ENCODE measurements at places on chromosomes 4 and X.

GRCh38 chrX:118614150-118614549 lies 113.3 kb upstream of the IL13RA1 start:
- no peak for DNase-seq

GRCh38 chrX:39654952-39655351 lies 442.8 kb downstream of the BCOR start:
- no peak for DNase-seq

DNA sequence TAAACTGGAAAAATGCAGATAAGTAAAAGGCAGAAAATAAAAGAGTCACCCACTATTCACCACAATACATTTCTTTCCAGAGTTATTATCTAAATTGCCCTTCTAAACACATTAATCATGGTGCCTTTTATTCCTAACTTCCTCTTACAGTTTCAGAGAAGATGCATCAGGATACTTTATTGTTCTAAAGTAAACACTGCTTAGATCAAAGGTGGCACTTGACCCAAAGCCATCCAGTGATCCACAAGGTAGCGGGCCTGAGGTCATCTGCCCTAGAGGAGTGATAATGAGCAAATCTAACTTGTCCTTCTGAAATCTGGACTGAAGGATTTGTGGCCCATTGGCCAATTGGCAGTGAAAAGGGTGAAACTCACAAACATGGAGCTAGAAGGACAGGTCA lies 12.0 kb upstream of the TMEM154 start:
- DNase-seq = no peak

GRCh38 chr4:117700111-117700892 lies 334.0 kb upstream of the NDST3 start:
- DNase-seq = no peak

GRCh38 chrX:627510-627981 lies 3.0 kb upstream of the SHOX start:
- no peak for DNase-seq

GRCh38 chr4:182238355-182238931 lies 4.8 kb upstream of the TENM3 start:
- DNase-seq = no peak

DNA sequence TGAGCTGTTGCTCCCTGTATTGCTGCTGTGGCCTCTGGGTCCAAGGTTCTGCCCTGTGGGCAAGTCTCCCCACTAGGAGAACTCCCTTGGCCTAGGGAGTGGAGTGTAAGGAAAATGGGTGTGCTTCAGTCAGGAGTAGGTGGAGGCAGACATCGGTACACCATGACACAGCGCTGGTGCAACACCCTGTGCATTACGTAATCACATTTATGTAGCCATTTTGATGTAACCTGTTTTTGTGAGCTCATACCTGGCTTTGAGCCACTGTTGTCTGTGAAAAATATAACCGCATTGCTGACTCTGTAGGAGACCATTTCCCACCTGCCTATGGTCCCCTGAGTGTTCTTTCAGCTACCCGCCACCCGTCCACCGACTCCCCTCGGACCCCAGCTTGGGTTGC lies 700.5 kb upstream of the AGA start:
- no peak for DNase-seq

- no peak for DNase-seq
Measured at GRCh38 chr4:78214078-78214477, 157.0 kb downstream of the FRAS1 start.

- DNase-seq = no peak
Measured at GRCh38 chr4:153242839-153243324, 38.6 kb downstream of the TRIM2 start.

GRCh38 chr4:173169178-173169427 lies 492 bp downstream of the GALNT7 start:
- DNase-seq = no peak

GRCh38 chr4:40462326-40462725 lies 127.2 kb downstream of the CHRNA9 start:
- DNase-seq = no peak

GRCh38 chrX:119735467-119735866 lies 22.9 kb upstream of the SOWAHD start:
- no peak for DNase-seq

GRCh38 chr4:7516096-7516772 lies 81.5 kb upstream of the PSAPL1 start:
- DNase-seq = no peak

- DNase-seq = no peak
Measured at GRCh38 chrX:15349046-15349445, 13.7 kb upstream of the PIGA start.

- no peak for DNase-seq
Measured at GRCh38 chr4:104129243-104129642, 365.5 kb downstream of the CXXC4 start.

DNA sequence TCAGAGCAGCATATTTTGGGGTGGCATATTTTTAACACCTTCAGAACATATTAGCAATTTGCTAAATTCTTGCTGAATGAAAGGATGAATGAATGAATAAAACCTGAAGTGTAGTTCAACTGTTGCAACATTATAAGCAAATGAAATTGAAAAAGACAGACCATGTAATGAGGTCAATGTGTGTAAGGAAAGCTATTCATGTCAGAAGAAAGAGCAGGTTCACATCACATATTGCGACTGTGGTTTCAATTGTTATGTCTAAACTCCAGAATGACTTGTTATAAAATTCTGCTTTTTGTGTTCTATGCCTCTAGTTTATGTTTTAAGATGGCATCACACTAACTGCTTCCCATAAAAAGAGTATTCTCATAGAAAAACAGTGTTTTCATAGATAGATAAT lies 32.9 kb upstream of the DSPP start:
- no peak for DNase-seq

GRCh38 chr4:169604131-169604900 lies 8.1 kb downstream of the NEK1 start:
- no peak for DNase-seq
